ENCODE measurements at places on chromosomes 3 and 15.
A peak's percentile ranks its signal among the peaks of the same experiment; 100 is the strongest.

GRCh38 chr15:28111543-28111942 is 12.4 kb upstream of the OCA2 start:
- no peak for DNase-seq

- DNase-seq, result no peak
Observed at GRCh38 chr3:195207731-195208130, 63.2 kb downstream of the XXYLT1 start.

- no peak for DNase-seq
Observed at GRCh38 chr3:8485141-8485870, 16.3 kb upstream of the LMCD1 start.

DNA sequence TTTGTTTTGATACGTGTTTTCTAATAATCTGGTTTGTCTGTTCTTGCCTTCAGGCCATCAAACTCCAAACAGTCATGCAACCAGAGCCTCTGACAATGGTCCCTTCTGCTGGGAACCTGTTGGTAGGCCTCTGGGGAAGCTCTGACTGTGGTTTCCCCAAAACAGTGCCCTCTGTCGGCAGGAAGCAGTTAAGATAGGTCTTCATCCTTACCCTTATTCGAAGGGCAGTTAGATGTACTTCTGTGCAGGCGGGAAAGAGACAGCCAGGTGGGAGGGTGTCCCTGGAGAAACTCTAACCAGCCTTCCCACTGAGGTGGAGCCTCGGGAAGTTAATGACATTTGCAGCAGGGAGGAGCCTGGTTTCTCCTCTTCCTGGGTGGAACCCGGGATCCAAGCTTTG is 81.6 kb upstream of the CHMP2B start:
- DNase-seq, result peak; percentile 22

DNA sequence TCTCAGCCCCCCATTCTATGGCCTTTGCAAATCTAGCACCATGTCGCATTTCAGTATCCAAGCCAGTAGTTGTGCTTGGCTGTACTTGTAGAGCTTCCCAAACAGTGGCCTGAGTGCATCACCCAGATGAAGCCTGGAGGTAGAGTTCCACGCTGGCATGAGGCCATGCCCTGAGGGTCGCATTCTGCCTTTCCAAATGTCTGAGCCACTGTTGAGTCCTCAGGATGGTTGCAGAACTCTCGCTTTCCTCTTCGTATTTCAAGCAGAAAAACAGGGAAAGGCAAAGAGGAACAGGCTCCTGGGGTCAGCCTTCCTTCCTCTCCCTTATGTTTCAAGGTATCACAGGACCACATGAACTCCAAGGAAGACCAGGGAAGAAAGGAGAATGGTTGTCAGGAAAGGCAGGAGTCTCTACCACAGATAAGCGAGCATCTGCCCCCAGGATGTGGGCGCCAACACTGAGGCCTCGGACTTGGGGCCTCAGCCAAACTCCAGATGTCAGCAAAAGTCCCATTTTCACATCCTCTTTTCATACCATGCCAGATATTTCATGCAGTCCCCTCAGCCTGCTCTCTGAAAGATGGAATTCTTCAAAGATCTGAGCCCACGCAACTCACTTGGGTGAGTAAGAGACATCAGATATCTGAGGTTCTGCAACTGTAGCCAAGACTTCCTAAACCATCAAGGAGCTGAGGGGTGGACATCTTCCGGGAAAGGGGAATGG is 19.4 kb upstream of the PRR20G start:
- no peak for DNase-seq
